ENCODE measurements at places on chromosomes 12 and 14.

GRCh38 chr12:108107293-108107692 is 21.8 kb upstream of the WSCD2 start:
- DNase-seq, result no peak

- no peak for DNase-seq
Measured at GRCh38 chr12:41940571-41940970, 204.1 kb downstream of the GXYLT1 start.

DNA sequence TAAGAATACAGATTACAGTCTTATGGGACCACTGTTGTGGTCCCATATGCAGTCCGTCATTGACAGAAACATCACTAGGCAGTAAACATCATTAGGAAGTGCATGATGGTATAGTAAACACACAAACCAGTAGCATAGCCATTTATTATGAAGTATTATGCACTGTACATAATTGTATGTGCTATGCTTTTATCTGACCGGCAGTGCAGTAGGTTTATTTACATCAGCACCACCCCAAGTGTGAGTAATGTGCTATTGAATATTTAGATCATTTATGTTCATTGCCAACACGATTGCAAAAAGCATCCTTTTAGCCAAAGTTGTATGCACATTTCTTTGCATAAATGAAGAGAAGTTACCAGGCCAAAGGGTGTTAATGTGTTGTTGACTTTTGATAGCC is 531.6 kb upstream of the TBX3 start:
- DNase-seq, result no peak

GRCh38 chr12:87467936-87468335 is 561.3 kb downstream of the C12orf50 start:
- DNase-seq, result no peak

DNA sequence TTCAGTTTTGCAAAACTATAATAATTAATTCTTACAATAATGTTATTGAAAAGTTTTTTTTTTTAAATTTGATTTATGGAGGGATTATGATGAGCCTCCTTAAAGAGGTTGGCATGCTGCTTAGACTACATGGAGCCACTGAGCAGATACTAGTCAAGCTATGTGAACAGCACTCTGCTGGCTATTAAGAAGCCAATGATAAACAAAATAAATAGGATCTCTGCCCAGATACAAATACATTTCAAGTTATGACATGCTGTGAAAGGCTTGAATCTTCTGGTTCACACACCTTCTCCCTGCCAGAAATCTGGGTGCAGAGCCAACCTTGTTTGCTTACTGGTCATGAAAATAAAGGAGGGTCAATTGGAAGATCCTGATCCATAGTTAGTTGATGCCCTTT is 107.4 kb upstream of the NAV3 start:
- DNase-seq, result no peak
